ENCODE measurements at places on chromosomes 2 and 18. TPM values are rescaled to one million over a fixed set of nuclear protein-coding genes. Genes with fewer than 3 reads are reported as not detected.

FBXO41 gene
- 0.60 TPM for total RNA-seq

HIBCH gene
- total RNA-seq: 27.3 TPM

POLR1A gene
- 10.1 TPM for total RNA-seq

SOX11 gene
- not detected for total RNA-seq

SSB gene
- 51.2 TPM for total RNA-seq

C2orf78 gene
- not detected for total RNA-seq

CCL20 gene
- total RNA-seq: not detected

CACNB4 gene
- 1.3 TPM for total RNA-seq

LHCGR gene
- total RNA-seq: not detected

ADGRF3 gene
- not detected for total RNA-seq

KYNU gene
- total RNA-seq: 1.6 TPM

TMEM247 gene
- not detected for total RNA-seq

AAMP gene
- 152 TPM for total RNA-seq

HOXD11 gene
- not detected for total RNA-seq

SCN1A gene
- total RNA-seq: 0.09 TPM

IKZF2 gene
- total RNA-seq: 4.0 TPM

C1QL2 gene
- total RNA-seq: not detected

CD8A gene
- total RNA-seq: not detected

PKDCC gene
- 53.1 TPM for total RNA-seq

All from bronchial smooth muscle cell (primary cell).